ENCODE measurements at places on chromosomes 5 and 9. TPM values are rescaled to one million over a fixed set of nuclear protein-coding genes. Genes with fewer than 3 reads are reported as not detected.
A peak's percentile ranks its signal among the peaks of the same experiment; 100 is the strongest.

The DBH gene
- not detected for total RNA-seq

The PCDHB9 gene
- total RNA-seq = 2.4 TPM

The NOXA1 gene
- total RNA-seq = 4.0 TPM

The EGFLAM gene
- 6.6 TPM for total RNA-seq

DNA sequence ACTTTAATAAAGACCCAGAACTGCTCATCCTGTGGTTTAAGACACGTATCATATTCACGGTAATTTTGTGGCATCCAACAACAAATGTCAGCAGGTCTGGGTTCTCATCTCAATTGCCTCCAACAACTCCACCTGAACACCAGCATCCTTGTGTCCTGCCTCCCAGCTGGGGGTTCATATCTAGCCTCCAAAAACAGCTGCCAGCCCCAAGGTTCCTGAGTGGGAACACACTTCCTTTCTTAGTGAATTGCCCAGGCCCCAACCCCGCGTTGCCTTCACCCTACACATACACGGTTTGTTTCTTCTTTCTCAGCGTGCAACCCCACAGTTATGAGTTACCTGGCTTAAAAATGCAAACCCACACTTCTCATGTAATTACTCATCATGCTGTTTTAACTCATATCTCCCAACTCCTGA lies 77.9 kb downstream of the SEMA4D start:
- no peaks in the 10 kb centered on the region for H3K36me3 ChIP-seq
- H3K4me3 ChIP-seq = no peak overlapping the region
- H3K27ac ChIP-seq = no peak overlapping the region
- H3K4me1 ChIP-seq = no peaks in the 10 kb centered on the region

DNA sequence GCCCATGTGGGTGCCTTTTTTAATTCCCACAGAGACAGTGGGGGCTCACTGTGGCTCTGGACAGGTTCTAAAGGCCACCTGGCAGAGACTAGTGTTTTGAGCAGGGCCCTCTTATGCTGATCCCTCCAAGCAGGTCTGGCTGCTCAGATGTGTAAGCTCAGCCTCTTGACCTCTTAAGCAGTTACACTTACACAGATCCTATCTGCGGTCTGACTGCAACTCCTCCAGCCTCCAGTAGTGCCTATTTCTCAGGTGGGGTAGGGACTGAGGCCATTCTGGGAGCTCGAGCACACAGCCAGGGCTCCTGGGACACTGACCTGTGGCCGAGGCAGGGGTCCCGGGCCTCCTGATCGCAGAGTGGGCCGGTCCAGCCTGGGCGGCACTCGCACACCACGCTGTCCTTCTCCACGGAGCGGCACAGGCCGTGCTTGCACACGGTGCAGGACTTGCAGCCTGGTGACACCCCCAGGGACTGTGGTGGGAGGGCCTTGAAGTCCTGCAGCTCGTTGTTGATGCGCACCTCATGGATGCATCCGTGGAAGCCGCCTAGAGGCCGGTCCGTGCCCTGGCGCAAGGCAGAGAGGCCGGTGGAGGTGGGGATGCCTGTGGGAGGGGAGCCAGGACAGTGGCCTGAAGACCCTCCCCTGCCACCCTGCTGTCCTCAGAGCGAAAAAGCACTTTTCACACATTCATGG lies 91.9 kb upstream of the PANK3 start:
- no peak for DNase-seq
- no peak overlapping the region for H3K27ac ChIP-seq

DNA sequence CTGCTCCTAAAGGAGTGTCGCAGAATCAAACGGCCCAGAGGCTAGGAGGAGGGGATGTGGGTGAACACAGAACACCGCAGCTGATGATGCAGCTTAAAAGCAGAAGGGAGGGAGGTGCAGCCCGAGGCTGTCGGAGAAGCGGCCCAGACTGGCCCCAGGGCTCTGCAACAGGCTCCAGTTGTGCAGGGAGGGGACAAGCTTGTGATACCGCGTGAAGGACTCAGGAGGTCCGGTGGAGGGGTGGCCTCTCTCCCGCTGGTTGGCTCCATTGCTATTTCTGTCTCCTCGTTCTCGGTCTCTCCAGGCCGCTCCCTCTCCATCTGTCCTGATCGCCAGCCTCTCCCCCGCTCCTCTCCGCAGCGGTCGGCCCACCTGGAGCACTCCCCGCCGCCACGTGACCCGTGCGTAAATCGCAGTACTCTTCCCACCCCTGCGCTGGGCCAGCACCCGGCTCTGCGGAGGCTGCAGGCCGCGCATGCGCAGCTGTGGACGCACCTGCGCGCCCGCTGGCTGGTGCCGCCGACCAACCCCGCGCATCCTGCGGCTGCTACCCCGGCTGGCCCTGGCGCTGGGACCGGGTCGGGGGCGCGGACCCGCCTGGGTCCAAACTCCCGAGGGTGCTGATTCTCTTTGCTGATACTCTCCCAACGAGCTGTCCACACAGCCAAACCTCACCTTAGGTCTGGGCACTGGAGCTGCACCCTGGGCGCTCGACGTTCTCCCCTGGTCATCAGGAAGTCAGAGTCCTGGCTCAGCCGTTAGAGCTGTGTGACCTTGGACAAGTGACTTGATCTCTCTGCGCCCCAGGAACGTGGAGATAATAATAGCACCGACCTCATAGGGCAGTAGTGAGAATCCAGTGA lies 3.7 kb upstream of the STXBP1 start:
- peak overlapping the region; percentile 52 for H3K27ac ChIP-seq
- no peaks in the 10 kb centered on the region for H3K27me3 ChIP-seq
- peaks cover 27% of the 10 kb centered on the region for H3K4me1 ChIP-seq
- H3K36me3 ChIP-seq = no peaks in the 10 kb centered on the region
- H3K4me3 ChIP-seq = peak overlapping the region; percentile 48

DNA sequence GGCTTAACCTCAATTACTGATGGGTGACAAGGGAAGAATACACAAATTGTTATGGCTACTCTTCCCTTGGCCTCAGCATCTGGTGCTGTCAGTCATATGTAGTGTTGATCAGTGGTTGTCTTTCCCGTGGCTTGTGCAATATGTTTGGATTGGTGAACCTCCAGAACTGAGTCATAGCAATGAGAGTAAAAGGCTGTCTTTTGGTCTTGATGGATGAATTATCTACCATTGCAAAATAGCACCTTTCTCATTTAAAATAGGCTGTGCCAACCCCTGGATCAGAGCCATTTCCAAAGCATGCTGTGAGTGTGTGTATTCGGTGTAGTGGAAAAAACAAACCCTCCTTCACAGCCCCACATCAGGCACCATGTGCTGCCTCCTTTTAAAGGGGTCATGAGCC lies 14.6 kb upstream of the F2R start:
- no peak overlapping the region for H3K27ac ChIP-seq
- no peaks in the 10 kb centered on the region for H3K4me1 ChIP-seq
- no peaks in the 10 kb centered on the region for H3K36me3 ChIP-seq

DNA sequence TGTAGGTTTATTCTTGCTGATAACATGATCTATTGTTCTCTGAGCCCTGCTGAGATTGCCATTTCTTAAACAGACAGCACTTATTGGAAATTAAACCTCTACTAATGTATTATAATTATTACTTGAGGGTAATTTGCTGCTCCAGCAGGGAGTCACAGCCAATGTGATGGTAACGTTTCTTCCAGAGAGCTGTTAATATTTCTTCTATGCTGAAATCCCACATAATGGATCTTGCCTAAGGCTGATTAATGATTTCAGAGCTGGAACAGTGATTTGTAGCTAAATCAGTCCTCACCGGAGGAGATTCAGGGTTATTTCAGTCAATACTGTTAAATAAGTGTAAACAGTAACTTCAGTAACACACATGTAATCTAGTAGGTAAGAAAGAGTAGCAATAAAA lies 170.1 kb downstream of the CDH12 start:
- no peaks in the 10 kb centered on the region for H3K27me3 ChIP-seq
- DNase-seq = no peak
- H3K4me1 ChIP-seq = no peaks in the 10 kb centered on the region
- no peaks in the 10 kb centered on the region for H3K36me3 ChIP-seq
- no peak overlapping the region for H3K27ac ChIP-seq
- no peak overlapping the region for H3K4me3 ChIP-seq

DNA sequence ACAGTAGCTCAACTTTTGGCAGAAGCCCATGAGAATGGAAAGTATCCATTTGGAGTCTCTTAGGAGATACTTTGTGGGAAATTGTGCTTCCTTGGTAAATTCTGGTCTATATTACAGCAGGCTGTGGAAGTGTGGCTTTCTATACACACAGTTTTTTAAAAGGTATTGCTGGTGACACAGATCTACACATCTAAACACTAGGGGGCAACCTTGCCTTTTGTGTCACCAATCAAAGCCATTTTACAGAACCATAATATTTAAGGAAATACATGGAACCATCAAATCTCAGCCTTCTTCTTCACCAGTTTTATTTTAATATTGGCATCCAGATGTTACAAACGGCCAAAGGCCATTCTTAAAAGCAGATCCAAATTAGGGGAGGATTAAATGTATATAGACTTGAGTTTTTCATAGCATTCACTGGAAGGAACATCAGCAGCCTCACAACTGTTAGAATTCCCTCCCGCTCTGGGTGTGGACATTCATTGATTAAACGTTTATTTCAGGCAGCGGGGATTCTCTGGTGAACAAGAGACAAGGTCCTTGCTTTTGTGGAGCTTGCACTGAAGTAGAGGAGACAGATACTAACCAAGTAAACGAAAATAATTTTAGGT lies 132.4 kb upstream of the EPB41L4A start:
- no peaks in the 10 kb centered on the region for H3K36me3 ChIP-seq
- H3K4me1 ChIP-seq = no peaks in the 10 kb centered on the region
- H3K27ac ChIP-seq = no peak overlapping the region
- H3K4me3 ChIP-seq = no peak overlapping the region
- H3K27me3 ChIP-seq = no peaks in the 10 kb centered on the region
- no peak for DNase-seq

DNA sequence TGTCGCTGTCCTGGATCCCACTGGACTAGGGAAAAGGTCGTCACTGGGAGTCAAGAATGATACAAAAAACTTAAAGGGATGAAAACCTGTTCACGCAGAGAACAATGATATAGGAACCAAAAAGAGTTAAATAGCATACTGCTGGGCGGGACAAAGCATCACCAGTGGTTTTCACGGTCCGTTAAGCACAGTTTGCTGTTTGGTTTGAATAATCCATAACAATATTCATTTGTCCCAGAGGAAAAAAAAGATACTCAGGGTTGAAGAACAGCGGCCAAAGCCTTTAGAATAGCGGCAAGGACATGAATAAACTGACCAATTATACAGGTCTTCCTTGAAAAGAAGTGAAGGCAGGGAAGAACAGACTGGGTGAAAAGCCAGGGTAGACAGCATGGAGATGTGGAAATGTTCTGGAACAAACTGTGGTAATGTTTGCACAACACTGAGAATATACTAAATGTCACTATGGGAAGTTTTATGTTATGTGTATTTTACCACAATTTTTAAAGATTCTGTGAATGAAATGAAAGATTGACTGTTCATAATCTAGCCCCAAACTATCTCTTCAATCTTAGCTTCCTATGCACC lies 60.8 kb downstream of the MTMR12 start:
- H3K36me3 ChIP-seq = peaks cover 79% of the 10 kb centered on the region
- H3K4me3 ChIP-seq = no peak overlapping the region
- peaks cover 12% of the 10 kb centered on the region for H3K4me1 ChIP-seq
- DNase-seq = no peak
- H3K27ac ChIP-seq = no peak overlapping the region

DNA sequence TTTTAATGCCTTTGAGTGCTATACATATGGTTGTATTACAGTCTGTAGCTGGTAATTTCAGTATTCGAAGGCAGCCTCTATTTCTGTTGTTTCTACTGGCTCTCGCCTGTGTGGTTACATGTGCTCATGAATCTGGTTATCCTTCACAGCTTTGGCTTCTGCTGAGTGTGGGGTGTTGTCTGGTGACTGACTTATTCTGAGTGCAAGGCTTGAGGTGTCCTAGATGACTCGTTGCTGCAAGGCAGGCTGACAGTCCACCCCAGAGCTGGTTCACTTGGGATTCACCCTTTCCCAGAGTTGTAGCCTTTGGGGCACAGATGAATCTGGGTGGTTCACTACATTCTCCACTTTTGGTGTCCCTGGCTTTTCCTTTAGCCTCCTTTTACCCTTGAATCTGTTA lies 41.4 kb downstream of the PDE8B start:
- H3K4me3 ChIP-seq = no peak overlapping the region
- H3K4me1 ChIP-seq = no peaks in the 10 kb centered on the region
- no peak for DNase-seq
- no peak overlapping the region for H3K27ac ChIP-seq

DNA sequence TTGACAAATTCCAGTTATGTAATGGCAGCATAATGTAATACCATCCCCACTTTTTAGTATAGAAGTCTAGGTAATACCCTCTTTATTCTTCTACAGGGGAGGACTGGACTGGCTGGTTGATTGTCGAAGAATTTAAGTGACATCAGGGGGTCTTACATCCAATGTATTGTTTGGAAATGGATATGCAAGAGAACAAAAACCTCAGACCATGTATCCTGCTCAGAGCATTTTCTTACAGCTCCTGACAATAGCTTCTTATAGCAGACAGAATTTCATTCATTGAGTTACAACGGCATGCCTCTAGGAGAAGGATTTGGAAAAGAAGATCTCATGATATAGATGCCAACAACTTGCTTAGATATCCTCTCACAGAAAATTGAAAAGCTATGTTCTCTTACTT lies 2032.3 kb downstream of the EFNA5 start:
- no peaks in the 10 kb centered on the region for H3K27me3 ChIP-seq
- H3K36me3 ChIP-seq = no peaks in the 10 kb centered on the region
- no peaks in the 10 kb centered on the region for H3K4me1 ChIP-seq
- H3K27ac ChIP-seq = no peak overlapping the region
